Activated CD8-positive, alpha-beta memory T cell treated with anti-CD3 and anti-CD28 coated beads for 48 hours (primary cell): ENCODE measurements at places on chromosomes 7 and 10.

GRCh38 chr10:78516756-78517155 lies 483.1 kb downstream of the RPS24 start:
- no peak for DNase-seq

- no peak for DNase-seq
Observed at GRCh38 chr10:63977329-63977923, 456.2 kb downstream of the REEP3 start.

DNA sequence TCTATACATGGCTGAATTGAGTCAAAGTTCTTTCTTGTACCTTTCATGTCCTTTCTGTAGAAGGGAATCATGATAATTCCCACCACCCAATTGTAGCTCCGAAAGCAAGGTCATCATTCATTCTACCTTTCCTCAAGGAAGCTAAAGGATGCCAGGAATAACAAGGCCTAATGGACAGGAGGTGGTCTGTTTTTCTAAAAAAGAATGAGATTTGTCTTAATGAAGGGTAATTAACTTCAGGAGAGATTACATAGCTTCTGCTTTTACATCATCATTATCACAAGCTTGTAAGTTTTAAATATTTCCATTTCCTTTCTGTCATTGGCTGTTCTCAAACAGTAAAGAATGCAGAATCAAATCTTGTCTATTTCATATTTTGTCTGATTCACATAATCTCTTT lies 249.5 kb upstream of the SORCS1 start:
- DNase-seq, result no peak

DNA sequence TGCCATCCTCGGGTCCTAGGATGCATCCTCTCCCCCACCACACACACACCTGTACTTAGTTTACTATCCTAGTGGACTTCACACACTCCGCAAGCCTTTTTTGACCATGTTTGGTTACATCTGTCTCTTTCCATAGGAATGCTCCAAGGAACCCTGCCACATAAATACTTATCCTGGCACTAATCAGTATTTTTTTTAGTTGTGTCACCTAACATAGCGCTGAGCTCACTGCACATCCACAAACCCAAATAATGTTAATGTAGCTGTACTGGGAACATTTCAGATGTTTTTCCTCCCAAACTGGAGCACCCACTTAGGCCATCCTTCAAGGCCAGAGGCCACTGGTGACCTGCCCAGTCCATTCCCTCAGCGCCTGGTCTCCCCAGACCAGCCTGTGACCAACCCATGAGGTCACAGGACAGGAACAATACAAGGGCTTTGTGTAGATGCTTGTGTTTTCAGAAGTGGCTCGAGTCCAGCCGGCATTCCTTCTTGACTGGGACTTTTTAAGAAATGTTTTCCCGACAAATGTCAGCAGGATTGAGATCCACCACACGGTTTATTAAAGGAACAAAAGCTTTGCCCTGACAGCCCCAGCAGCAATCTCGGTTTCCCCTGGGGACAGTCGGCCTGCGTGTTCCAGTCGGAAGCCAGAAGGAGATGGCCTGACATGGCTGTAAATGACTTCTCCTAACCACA lies 181.4 kb downstream of the JCAD start:
- no peak for DNase-seq

DNA sequence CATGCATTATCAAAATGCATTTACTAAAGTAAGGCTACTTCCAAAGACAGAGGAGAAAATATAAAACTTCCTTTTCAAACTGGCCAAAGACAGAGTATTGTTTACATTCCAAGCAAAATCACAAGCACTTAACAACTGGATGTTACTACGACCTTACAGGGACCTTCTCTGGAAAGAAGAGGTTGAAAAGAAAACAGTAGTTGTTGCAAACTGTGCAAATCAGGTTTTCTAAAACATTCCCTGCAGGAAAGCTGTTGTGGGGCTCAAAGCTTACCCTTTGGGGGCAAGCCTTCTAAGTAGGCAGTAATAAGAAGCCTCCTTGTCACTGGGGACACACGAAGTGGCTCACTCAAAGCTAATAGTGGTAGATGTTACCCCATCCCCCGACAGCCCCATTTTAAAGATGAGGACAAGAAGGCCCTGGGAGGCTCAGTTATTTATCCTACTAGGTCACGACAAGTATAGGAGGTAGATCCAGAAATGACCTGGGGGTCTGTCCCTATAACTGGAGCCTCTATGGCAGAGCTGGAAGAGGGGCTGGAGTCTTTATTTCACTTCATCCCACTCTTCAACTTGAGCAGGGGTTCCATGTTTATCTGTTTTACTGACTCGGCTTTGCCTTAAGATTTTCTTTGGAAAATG lies 46.6 kb downstream of the ATXN7L1 start:
- no peak for DNase-seq

GRCh38 chr7:146235195-146235594 lies 118.6 kb downstream of the CNTNAP2 start:
- DNase-seq, result no peak

- DNase-seq, result no peak
Observed at GRCh38 chr10:58545427-58545826, 32.8 kb downstream of the BICC1 start.

DNA sequence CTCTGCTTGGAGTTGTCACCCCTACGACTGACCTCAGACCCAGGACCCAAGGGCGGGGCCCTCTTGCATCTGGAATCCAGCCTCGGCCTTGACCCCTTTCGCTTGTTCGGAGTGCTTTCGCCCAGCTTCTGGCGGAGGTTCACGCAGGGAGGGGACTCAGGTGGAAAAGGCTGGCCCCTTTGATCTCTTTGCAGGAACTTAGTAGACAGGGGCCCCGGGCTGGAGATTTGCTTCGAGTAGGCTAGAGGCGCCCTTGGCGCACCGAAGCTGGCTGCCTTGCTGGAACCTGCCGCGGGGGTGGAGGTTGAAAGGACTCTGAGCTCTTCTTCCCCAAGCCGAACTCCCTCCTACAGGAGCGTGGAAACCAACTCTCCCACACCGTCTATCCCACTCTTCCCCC lies 255.1 kb downstream of the OTUD1 start:
- DNase-seq, result no peak

DNA sequence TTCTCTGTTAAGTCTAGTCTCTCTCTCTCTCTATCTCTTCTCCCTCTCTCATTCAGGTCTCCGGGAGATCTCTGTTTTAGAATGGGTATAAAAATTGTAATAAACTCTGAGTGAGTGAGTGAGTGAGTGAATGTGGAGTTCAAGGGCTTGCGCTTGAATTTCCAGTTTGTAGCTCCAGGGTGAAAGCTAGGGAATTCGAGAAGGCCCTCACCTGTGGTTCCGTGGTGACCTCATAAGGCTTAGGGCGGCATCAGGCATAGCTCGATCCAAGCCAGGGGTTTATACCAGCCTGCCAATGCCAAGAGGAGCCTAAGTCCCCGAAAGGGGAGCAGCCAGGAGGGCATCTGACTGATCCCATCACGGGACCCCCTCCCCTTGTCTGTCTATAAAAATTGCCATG lies 456 bp downstream of the AKR1B15 start:
- DNase-seq, result no peak

GRCh38 chr10:72260239-72260975 lies 13.3 kb upstream of the DDIT4 start:
- peak; percentile 84 for DNase-seq

DNA sequence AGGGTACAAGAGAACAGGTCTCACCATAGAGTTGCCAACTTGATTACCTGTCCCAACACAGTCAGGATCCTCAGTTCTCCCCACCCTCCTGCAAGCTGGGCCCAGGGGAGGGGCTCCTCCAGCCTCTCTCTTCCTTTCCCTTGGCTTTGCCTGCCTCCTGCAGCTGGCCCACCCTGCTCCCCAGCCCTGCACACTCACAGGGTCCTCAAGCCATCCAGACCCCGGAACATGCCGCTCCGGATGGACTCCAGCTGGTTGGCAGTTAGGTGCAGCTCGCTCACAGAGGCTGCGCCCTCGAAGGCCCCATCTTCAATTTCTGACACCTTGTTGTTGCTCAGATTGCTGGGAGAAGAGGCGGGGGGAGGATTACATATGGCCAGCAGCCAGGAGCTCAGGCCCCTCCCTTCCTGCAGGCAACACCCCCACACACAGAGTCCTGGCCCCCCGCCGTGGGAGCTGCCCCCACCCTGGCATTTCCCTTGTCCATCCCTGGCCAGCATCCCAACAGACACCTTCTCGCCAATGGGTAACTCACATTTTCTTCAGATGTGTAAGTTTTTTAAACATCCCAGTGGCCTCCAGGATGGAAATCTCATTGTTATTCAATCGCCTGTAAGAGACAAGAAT lies 139.2 kb downstream of the SLIT1 start:
- no peak for DNase-seq

DNA sequence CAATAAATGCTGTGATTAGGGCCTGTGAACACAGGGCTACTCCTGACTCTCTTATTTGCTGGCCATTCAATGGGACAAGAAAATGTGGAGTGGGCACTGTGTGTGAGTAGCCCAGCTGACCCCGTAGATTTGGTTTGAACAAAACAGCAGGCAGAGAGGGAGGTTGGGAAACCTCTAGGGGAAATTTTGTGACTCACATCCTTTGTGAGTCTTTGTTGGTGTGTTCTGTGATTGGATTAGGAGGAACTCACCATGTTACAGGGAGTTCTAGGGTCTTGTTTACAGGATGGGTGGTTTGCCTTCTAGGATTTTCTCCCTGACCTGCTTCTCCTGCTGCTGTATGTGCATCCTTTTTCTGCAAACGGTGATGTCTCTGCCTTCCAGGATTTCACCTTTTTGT lies 128.3 kb upstream of the MKI67 start:
- DNase-seq, result no peak

DNA sequence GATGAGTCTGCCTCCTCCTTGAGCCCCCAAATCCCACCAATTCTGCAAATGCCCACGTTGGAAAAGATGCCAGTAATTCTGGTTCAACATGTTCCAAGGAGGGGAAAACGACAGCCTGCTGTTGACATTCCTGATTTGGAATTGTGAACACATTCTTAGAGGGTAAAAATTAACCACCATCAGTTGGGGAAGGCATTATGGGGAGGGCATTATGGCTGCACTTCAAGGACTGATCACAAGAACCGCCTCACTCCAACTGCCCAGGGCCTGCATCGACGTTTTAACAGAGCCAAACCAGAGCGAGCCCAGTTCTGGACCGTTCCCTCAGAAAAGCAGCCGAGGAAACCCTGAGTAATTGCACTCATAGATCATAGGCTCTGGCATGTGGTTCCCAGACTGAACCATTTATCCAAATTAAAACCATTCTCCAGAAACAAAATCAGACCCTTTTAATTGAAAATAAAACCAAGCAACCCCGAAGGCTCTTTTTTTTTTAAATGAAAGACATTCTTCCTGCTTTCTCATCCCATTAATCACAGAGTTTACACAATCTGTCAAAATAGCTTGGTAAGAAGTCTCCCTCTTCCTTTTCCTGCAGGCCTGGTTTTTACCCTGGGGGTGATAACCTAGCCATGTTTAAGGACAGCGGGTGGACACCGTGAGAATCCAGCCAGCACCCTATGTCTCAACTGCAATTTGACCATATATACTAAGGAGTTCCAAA lies 8.0 kb downstream of the TNS3 start:
- DNase-seq, result no peak

DNA sequence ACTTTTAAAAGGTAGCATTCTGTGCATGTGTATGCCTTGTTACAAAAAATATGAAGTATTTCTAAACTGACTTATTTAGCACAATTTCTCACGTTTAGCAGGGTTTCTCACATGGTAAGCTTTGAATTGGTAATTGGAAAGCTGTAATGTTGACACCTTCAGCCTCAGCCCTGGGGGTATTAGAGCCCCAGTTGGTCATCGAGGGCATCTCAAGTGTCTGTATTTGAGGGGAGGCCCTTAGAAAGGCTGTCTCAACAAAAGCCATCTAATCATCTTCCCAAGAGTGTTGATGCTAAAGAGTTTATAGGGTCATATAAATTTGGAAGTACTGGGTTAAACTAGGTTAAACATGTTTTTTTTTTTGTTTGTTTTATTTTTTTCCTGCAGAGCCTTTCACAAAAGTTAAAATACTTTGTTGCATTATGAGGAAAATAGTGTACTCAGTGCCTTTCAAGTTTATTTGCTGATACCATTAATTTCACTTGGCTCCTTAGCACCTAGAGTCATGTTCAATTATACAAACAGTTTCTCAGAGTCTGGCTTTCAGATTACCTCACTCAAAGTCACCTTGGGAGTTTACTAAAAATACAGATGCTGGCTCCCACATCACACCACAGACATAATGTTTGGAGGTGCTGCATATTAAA lies 134.0 kb downstream of the CD36 start:
- no peak for DNase-seq

GRCh38 chr10:77187376-77187999 lies 450.1 kb downstream of the KCNMA1 start:
- DNase-seq, result no peak

DNA sequence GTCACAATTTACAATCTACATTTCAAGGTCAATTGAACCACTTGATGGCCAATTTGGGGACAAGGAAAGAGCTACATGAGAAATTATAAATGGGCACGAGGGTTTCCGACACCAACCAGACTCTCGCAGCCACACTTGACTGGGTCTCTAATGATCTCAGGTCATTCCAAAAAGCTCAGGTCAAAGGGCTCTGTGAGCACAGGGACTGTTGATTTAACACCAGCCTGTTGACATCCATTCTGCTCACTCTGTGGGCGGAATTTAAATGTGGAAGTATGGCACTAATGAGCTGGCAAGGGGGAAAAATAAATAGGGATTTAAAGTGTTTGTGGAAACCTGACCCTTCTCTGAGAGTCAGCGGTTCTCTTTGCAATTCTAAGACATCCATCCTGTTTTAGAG lies 810.7 kb upstream of the AUTS2 start:
- DNase-seq, result no peak

GRCh38 chr10:9449530-9449929 lies 1395.0 kb downstream of the GATA3 start:
- DNase-seq, result no peak
